Tongue (tissue), 3 donors: ENCODE measurements at places on chromosomes 2 and 18.

- DNase-seq: peak; percentile 18
These were observed 3.6 kb downstream of the TBR1 start for GRCh38 chr2:161419638-161420190.

DNA sequence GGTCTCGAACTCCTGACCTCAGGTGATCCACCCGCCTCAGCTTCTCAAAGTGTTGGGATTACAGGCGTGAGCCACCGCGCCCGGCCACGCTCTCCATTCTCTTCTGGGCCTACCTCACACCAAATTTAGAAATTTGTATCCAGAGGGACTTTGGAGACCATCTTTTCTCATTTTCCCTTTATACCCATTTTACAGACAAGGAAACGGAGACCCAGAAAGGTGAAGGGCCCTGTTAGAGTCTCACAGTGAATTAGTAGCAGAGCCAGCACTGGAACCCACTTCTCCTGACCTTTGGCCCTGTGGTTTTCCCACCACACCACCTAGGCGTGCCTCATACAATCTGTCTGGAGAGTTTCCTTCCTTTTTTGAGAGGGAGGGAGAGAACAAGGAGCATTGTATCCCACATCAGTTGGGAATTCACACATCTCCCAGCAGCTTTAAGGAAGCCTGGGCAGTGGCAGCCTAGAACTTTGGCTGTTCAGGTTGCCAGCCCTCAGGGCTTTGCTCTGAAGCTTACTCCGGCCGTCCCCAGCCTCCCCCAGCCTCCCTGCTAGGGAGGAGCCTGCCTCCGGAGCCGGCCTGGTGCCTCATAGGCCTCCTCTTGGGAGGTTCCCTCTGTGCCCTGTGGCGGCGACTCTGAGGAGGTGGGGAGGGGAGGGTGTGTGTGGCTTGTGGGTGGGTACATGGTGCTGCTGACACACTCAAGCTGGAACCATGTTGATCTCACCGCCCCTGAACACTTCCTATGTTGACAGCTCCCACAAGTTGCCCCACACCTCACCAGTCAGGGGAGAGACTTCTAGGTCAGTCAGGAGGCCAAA is 13.8 kb downstream of the FOSL2 start:
- no peak for DNase-seq

- DNase-seq: no peak
These were observed 47.1 kb downstream of the KCNIP3 start for GRCh38 chr2:95344215-95344583.

- peak; percentile 61 for DNase-seq
These were observed 65.9 kb downstream of the MGAT5 start for GRCh38 chr2:134319596-134320254.

GRCh38 chr18:73261923-73262322 is 394.1 kb upstream of the NETO1 start:
- no peak for DNase-seq
